ENCODE measurements at places on chromosomes 16 and 17.
A peak's percentile ranks its signal among the peaks of the same experiment; 100 is the strongest.

DNA sequence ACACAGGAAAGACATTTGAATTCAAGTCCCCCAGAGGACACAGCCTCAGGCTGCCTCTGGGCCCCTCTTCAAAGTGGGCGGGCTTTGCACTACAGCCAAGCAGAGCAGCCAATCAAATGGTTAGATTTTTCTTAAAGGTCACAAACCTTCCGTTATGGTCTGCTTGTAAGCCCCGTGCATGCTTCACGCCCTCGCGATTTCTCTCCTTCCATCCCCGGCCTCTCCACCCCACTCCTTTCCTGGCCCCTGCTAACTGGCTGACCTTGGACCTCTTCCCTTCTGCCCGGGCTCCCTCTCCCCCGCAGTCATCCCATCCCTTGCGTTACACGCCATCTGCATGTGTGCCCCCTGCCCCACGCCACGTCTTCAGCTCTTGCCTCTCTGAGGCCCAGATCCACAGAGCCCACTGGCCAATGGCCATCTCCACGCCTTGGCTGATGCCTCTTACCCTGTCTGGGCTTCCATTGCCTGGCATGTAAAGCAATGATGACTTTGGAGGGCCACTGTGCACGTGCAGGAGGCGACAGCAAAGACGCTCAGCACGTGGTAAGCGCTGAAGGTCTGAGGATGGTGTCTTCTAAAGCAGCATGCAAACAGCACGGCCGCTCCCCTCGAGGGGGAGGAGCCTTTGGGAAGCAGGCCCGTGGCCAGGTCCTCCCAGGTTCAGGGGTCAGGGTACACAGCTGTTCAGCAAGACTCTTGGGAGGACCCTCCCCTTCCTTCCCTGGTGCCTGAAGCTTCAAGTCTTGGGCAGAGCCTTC, 86.8 kb downstream of the ZDHHC7 start:
- no peak for DNase-seq

DNA sequence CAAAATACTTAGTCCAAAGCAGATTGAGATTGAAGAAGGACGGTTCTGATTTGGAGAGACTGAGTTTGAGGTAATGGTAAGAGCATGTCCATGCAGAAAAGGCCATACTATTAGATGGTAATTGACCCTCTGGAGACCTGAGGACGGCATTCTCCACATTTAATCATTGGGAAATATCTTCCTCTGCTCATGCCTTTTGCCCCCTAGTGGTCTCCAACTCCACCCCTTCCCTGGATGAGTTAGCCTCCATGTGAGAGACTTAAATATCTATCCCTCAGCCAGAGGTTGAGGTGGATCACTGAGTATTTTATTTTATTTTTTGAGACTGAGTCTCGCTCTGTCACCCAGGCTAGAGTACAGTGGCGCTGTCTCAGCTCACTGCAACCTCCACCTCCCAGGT, 10.4 kb upstream of the OR3A1 start:
- no peak for DNase-seq

GRCh38 chr17:6506679-6507231, 49.6 kb downstream of the PITPNM3 start:
- peak; percentile 56 for DNase-seq

DNA sequence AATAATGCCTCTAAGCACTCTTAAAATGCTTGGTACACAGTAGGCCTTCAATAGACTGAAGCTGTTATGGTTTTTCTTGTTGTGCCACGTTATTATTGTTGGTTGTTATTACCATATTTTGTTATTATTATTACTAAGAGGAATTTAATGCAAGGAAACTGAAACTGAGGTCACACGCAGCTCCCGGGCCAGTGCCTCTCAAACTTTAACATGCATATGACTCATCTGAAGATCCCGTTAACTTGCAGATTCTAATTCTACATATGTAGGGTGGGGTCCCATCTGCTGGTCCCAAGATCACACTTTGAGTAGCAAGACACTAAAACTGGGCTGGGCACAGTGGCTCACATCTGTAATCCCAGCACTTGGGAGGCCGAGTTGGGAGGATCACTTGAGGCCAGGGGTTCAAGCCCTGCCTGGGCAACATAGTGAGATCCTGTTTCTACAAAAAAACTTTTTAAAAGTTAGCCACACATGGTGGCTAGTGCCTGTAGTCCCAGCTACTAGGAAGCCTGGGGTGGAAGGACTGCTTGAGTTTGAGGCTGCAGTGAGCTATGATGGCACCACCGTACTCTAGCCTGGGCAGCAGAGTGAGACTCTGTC, 888 bp downstream of the ACSM5 start:
- peak; percentile 9 for DNase-seq

DNA sequence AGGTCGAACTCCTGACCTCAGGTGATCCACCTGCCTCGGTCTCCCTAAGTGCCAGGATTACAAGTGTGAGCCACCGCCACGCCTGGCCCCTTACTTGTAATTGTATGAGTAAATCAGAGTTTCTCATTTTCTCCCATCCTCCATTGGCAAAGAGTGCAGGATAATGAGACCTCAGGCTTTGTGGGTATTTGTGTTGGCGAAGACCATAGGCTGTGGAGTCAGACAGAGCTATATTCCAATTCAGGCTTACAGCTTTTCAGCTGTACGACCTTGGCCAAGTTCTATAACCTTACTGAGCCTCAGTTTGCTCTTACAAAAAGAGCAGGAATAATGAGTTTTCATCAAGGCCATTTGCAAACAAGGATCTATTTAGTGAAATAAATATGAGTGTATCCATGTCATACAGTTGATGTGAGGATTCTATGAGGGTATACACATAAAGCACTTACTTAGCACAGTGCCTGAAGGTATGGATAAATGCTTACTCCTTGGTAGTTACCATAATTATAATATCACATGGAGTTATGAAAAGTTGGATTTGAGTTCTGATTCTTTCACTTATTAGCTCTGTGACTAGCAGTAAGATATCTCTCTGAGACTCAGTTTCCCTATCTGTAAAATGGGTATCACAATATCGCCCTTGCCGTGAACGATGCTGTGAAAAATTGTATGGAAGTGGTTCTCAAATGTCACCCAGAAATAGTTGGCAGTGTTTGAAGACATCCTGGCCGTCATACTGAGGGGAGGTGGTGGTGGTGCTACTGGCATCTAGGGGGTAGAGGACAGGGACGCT, 25.6 kb upstream of the CPPED1 start:
- DNase-seq, result no peak

DNA sequence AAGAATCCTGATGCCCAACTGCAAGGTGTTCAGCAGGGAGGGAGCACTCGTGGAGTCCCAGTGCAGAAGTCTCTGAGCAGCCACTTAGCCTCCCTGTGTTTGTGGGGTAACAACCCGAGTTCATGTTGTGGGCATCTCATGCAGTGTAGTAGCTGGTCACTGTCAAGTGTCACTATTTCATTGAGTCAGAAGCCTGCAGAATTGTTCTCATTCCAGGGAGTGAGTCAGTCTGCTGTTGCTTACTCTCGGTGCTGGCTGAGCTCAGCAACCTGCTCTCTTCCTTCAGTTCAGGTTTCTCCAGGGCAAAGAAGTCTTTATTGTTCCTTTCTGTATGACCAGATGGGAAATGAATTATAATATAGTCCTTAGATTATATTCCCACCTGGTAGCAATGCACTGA, 24.1 kb downstream of the HMOX2 start:
- peak; percentile 87 for DNase-seq

DNA sequence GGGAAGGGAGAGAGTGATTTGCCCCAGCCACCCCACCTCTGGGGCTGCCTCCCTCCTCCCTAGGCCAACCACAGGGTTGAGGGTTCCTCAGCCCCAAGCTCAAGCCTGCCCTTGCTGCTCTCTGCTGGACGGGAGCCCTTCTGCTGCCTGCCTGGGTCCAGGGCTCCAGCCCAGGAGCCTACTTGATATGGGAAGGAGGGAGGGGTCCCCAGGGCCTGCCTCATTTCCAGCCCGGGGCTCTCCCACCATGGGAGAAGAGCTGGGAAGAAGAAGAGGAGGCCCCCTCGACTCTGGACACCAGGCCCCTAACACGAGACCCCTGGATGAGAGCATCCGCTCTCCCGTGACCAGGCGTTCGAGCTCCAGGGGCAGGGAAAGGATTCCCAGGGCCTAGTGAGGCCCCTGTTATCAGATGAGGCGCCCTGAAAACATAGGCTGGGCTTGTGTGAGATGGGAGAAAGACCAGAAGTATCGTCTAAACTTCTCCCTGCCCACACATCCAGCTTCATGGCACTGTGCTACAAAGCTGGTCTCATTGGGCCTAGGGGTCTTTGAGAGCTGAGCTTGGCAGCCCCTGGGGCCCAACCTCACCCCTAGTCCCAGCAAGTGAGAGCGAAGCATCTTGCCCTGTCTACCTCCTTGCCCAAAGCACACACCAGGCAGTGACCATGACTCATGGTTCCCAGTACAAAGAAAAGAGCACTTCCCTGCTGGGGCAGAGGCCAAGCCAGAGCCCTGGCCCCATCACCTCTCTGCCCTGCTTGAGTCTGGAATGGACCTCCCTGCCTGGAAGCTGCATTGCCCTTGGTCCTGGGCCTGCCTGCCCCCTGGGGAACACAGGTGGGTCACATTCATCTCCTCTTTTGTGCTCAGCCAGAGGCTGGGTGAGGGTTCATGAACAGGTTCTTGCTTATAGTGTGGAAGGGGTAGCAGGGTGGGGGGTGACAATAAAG, 987 bp downstream of the SLC16A5 start:
- peak; percentile 37 for DNase-seq

DNA sequence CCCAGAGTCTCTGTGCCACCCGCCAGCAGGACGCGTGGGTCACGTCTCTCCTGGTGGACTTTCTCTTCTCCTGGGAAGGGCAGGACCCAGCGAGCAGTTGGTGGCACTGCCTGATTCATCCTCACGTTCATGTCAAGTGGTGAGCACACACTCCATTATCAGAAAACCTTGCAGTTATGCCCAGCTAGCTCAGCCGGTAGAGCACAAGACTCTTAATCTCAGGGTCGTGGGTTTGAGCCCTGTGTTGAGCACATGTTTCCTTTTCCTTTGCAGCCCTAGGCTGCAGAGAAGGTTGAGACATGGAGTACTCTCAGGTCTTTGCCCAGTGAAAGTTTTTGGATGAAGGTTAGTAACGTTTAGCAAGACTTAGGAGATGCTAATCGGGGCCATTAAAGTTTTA, 8.0 kb downstream of the OR1F1 start:
- DNase-seq, result no peak

GRCh38 chr17:4436381-4436780, 2.6 kb downstream of the SPNS3 start:
- no peak for DNase-seq

DNA sequence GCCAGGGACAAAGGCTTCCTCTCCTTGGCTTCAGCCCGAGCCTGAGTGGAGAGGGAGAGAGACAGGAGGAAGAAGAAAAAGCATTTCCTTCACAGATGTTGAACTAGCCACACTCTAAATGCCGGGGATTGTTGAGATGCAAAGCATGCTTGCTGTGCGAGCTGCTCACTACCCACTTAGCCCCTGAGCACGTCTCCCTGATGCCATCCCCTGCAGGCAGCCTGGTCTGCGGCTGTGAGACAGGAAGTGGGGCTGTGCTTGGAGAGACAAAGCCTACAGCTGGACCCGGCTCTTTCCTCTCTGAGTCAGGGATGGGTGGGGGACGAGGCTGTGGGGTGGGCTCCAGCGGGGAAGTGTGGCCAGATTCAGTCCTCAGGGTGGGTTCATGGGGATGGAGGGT, 13.7 kb downstream of the WNT9B start:
- peak; percentile 74 for DNase-seq

- peak; percentile 95 for DNase-seq
Observed at GRCh38 chr16:80197741-80198201, 343.0 kb upstream of the DYNLRB2 start.

- DNase-seq, result peak; percentile 24
Observed at GRCh38 chr17:79082311-79083190, 7.9 kb downstream of the ENGASE start.

GRCh38 chr16:15779664-15780351, 77.0 kb downstream of the MYH11 start:
- no peak for DNase-seq

DNA sequence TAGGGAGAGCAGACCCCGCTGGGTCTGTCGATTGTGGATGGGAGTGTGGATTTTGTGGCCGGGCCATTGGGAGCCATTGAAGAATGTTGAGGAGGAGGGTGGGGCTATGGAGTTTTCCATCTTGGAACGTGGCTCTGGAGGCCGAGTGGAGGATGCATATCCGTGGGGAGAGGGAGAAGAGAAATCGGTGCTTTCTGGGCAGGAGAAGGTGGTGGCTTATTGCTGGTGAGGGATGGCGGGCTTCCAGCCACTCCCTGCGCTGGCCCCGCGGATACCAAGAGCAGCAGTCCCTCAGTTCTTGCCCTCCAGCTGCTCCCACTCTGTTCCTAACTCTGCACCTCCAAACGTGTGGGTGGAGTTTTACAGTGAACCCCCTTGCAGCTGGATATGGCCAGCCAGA, 162.4 kb downstream of the CMIP start:
- no peak for DNase-seq

DNA sequence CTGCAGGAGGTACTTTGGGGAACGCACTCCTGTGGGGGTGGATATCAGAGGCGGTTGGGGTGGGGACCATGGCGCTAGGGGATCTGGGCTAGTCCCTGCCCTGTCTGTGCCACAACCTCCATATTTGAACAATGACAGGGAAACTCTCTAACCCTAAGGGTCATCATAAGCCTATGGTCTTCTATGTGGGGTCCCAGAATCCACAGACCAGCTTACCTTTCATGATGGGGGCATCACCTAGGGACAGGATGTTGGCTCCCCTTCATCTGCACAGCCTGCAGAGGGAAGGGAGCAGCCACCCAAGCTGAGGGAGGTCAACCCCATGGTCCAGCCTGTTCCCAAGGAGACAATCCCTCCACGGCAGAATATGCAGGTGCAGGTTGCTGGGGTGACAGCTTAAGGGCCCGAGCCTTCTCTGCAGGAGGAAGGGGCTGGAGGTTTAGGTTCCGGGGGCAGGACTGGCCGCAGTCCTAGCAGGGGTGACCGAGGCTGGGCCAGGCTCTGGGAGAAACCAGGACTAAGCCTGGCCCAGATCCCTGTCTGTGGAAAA, 1.7 kb downstream of the ORAI3 start:
- no peak for DNase-seq

DNA sequence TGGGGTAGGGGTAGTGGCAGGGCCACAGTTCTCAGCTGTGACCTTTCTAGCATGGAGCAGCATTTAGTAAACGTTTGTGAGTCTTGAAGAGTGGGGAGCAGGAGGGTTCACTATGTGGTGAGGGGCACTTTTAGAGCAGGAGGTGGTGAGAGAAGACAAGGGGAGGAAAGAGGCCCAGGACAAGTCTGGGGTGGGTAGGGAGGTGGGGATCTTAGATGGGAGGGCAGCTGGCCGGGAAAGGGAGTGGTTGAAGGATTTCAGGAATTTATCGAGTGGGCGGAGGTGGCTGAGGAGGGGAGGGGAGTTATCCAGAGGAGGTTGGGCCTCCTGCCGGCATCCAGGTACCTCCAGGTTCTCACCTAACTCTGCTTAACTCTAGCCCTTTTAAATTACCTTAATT, 1.9 kb downstream of the CLEC16A start:
- no peak for DNase-seq

DNA sequence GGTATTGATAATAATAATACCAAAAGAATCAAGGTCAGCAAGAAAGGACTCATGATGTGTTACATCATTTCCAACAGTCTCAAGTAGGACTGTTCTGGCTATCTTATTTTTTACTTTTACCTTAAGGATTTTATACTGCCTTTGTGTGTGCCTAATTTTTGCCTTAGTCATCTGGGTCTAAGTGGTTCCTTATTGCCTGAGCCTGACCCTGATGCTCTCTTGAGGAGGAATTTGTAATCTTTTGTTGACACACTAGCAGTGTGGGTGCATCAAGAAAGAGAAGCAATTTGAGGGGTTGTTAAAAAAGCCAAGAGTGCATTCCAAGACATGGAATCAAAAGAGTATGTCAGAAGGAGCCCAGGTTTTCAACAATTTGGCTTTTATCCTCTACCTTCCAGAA, 59.3 kb downstream of the TMEM100 start:
- no peak for DNase-seq

GRCh38 chr17:75799402-75799801, 14.8 kb downstream of the UNK start:
- DNase-seq, result no peak
